B cell (primary cell): ENCODE measurements at places on chromosomes 1 and 21. TPM values are rescaled to one million over a fixed set of nuclear protein-coding genes. Genes with fewer than 3 reads are reported as not detected.

Gene GABPA
- polyA plus RNA-seq = 10.3 and 13.3 TPM in 2 replicates

DNA sequence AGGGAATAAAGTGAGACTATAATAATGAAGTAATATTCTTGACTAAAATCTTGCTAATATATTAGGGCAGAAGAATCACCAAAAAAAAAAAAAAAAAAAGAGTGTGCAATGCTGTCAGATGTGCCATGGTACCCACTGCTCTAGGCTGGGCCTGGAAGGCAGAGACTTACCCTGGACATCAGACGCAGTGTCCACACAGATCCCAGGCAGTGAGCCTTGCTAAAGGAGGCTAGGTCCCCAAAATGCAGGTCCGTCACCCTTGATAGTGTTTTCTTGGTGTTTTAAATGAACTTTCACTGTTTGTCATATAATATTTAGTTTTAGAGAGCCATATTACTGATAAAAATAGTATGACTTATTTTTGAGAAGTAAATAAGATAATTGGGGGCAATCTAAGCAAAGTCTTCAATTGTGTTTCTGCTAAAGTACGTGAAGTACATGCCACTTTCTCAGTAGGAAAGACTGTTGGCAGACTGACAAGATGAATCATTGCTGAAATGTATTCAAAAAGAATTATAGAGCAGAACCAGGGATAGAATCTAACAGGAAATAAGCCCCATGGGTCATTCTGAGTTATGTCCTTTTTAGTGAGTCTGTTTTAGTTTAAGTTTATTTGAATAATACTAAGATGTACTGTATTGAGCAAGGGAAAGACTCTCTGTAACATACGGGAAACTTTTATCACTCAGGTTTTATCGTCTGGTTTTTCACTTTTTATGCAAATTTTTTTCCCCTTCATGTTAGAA, 74.6 kb upstream of the PDC start:
- no peak for DNase-seq

GRCh38 chr1:210189426-210189825, 43.2 kb upstream of the SERTAD4 start:
- DNase-seq = no peak

Gene KMO
- polyA plus RNA-seq = 29.0 and 34.0 TPM in 2 replicates

Gene SMCP
- polyA plus RNA-seq = not detected in 2 replicates

Gene FAM167B
- polyA plus RNA-seq = 1.1 and 1.8 TPM in 2 replicates

Gene AMY1A
- not detected in 2 replicates for polyA plus RNA-seq

DNA sequence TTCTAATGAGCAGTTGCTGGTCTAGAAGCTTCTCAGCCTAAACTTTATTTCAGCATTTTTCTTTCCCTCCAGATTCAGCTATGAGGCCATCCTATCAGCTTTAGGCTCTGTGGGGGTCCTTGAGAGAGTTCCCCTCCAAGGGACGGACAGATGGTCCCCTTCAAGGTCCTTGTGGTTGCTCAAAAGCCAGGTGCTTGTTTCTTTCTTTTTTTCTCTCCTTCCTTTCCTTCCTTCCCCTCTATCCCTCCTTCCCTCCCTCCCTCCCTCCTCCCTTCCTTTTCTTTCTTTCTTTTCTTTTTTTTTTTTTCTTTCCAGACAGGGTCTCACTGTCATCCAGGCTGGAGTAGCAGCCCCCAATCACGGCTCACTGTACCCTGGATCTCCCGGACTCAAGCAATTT, 1.2 kb upstream of the IL6R start:
- DNase-seq = no peak

DNA sequence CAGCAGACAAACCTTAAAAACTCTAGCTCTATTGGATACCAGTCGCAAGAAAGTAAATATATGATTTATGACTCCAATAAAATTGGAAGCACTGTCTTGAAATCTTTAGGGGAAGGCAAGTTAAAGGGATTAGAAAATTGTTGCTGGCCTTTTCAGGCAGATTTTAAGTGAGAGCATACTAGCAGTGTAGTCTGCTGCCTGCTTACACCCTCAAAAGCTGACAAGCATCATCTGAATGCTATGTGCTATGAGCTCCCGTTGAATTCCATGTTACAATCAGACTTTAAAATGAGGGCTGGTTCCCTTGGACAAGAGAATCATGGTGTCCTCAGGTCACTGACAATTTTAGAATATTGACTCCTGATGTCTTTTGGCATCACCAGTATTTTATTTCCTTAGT, 271.1 kb upstream of the C1orf105 start:
- DNase-seq = no peak

DNA sequence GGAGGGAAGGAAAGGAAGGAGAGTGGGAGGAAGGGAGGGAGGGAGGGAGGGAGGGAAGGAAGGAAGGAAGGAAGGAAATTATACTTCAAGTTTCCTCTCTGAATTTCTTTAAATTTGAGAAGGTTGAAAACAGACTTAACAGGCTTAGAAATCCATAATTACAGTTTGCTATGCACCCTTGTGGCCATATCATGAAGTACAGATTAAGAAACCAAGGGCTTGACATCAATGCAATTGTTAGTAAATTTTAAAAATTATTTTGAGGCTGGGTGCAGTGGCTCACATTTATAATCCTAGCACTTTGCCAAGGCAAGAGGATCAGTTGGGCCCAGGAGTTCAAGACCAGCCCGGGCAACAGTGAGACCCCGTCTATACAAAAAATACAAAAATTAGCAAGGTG, 14.4 kb downstream of the ANP32E start:
- DNase-seq = peak; percentile 43

- peak; percentile 62 for DNase-seq
Observed at GRCh38 chr1:234722904-234723720, 113.1 kb upstream of the IRF2BP2 start.

DNA sequence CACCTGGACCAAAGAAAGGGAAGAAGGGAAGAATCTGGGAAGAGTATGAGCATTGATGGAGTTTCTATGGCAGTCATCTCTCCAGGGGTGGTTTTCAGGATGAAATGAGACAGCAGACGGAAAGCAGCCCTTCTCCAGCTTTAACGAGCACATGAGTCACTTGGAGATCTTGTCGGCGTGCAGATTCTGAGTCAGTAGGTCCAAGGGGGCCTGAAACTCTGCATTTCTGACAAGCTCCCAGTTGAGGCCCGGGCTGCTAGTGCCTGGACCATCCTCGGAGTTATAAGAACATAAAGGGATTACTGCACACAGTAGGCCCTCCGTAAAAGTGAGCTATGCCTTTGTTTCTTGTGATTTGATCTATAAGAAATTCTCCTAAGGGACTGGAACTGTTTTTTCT, 17.6 kb downstream of the HSPG2 start:
- DNase-seq = no peak

Gene ADAMTSL4
- polyA plus RNA-seq = 0.70 and 0.98 TPM in 2 replicates

DNA sequence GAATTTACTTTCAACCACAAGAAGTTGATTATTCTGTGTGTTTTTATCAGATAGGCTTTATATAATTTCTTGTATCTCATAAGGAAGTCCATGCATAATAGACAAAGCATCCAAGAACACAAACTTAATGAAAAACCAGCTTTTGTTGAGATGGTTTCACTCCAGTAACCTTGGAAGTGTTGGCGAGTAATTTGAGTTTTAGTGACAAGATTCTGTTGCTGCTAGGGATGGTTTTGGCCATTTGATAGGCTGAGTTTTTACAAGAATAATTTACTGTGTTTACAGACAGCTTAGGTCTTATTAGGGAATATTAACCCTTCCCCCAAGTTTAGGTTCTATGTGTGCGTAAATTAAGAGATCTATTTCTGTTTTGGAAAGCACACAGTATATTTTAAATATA, 513.6 kb downstream of the USP25 start:
- DNase-seq = no peak

DNA sequence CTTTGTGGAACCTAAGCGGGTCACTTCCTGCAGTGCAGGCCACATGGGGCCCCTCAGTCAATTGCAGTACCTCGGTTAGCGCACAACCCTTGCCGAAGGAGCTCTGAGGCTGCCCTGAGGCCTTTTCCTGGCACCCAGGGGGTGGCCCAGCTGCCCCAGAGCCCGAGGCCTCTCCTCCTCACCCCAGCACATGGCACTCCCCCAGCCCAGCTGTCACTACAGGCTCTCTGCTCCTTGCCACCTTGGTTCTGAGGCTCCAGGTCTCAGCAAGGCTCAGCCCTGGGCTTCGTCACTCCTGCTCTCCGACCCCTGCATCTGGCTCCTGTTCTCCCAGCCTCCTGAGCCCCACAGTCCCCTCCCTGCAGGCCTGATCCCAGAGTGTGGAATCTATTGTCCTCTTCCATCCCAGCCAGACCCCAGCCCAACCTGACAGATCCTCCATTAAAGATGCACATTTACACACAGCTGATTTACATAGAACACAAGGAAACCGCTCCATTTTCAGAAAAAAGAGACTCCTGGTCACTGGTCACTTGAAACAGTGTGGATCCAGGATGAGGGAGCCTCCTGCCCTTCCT, 192.8 kb upstream of the POU3F1 start:
- no peak for DNase-seq

Gene FCRL4
- 0.03 and 0.09 TPM in 2 replicates for polyA plus RNA-seq
